Progenitor cell of endocrine pancreas (in vitro differentiated cells): ENCODE measurements at places on chromosomes 13 and 19. TPM values are rescaled to one million over a fixed set of nuclear protein-coding genes. Genes with fewer than 3 reads are reported as not detected.

PLA2G4C gene
- 0.26 and 0.93 TPM in 2 replicates for total RNA-seq

CHAF1A gene
- 41.8 and 48.2 TPM in 2 replicates for total RNA-seq

CRLF1 gene
- 4.4 and 6.0 TPM in 2 replicates for total RNA-seq

WDR87 gene
- total RNA-seq: 0.02 TPM in 1 of 2 replicates, not detected in the other

SHISA2 gene
- total RNA-seq: 15.2 and 18.1 TPM in 2 replicates

RFPL4A gene
- not detected in 2 replicates for total RNA-seq

DNA sequence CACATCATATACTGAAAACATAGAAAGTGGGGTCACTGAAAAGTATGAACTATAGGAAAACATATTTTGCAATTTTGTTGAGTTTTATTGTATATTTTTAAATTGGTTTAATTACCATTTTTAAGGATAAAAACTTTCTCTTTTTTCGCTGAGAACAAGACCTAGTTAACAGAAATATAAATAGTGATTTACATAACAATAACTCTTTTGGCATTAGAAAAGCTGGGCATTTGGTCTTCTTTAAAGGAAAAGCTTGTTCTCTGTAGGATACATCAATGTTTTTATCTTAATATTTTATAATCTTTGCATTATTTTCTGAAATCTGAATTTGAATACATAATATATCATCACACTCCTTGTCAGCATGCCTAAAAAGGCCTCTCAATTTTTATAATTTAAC lies 47.4 kb upstream of the MYCBP2 start:
- no peak for DNase-seq

- no peak for DNase-seq
Observed at GRCh38 chr13:106986033-106986484, 418.1 kb upstream of the ARGLU1 start.

DNA sequence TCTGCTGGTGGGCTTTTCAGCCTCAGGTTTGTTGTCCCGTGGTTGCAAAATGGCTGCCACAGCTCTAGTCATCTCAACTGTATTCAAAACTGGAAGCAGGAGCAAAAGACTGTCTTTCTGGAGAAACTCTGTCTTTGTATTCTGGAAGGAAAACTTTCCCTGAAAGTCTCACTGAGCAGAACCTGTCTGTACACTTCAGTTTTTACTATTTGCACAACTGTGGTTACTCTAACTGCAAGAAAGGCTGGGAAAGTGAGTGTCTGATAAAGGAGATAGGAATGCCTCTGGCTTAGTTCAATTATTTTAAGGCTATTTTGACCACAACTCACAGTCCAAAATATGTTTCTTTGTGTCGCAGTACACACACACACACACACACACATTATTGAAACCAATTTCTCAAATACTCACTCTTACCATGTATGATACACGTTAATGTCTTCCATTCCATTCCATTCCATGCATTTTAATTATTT lies 49.7 kb upstream of the EHD2 start:
- DNase-seq: no peak

- DNase-seq: no peak
Observed at GRCh38 chr19:42441049-42441445, 1.7 kb downstream of the CXCL17 start.

DNA sequence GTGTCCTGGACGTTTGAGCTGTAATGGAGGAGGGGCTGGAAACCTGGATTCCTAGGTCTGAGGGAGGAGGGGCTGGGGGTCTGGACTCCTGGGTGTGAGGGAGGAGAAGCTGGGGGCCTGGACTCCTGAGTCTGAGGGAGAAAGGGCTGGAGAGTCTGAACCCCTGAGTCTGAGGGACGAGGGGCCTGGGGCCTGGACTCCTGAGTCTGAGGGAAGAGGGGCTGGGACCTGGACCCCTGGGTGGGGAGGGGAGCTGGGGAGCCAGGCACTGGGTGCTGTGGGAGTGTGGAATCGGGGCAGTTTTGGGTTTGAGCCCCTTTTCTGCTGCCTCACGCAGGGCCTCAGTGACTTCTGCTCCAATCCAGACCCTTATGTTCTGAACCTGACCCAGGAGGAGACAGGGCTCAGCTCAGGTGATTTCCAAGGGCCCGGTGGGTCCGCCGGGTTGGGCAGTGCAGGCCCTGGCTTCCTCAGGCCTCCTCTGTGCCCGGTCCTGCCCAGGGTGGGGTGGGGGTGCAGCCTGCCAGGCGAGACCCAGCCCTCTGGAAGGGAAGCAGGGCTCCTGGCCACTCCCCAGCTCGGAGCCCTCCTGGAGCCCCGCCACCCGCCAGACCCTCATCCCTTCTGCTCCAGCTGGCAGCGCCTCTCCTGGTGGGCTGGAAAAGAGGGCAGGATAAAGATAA lies 14.4 kb downstream of the TTYH1 start:
- no peak for DNase-seq

GRCh38 chr13:89061821-89062220 lies 1390.7 kb downstream of the SLITRK5 start:
- no peak for DNase-seq

GRCh38 chr19:52990759-52991418 lies 22.8 kb upstream of the ERVV-1 start:
- no peak for DNase-seq
